Activated CD4-positive, alpha-beta T cell treated with anti-CD3 and anti-CD28 coated beads, Interleukin-2, amount 50 U/mL, for 1 hour (primary cell): ENCODE measurements at places on chromosomes 4 and X.
A peak's percentile ranks its signal among the peaks of the same experiment; 100 is the strongest.

DNA sequence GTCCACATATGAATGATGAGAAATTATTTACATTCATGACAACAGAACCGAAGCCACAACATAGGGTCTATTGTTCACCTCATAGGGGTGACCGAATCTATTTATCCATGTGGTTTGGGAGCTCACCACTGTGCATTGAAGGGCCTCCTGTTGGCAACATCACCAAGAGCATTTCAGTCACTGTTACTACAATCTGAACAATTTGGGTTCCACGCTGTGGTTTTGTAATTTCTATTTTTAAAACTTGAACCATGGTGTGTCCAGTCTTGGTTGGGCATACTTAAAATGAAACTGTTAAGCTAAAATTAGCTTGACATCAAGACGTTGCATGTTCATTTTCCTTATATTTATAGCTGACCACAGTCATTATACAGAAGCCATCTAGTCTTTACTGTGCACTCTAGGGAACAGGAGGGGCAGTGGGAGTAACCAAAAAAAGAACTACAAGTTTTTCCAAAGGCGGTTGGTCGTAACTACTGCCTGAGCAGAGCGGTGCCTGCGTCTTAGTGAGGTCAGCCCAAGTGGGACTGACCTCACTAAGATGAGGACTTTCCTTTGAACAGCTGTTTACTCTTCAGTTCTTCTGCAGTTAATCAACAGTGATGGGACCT lies 192.1 kb downstream of the SPRY1 start:
- no peak for DNase-seq

DNA sequence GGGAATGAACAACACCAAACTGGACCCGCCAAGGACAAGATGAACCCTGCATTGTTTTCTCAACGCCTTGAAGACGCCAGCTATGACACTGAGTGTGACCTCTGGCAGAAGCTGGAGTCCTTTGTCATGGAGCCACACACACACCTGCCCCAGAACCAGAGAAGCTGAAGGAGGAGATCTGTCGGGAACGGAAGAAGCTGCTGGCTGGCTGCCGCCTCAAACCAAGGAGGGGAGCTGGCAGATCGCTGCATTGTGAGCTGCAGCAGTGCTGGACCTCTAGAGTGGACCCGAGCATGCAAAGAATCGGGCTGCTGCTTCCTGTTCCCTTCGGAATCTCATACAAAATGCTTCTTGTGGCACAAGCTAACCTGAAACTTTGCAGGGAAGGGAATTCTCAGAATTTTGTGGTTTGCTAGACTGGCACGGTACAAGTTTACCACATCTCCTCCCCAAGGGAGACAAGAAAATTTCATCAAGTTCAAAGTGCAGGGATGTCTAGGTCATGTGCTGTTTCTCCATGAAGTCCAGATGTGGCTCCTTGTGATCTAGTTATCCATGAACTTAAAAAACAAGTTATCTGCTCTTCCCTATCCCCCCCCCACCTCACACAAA lies 23.4 kb upstream of the GLRB start:
- no peak for DNase-seq

GRCh38 chr4:62133977-62134376 lies 933.9 kb downstream of the ADGRL3 start:
- no peak for DNase-seq

DNA sequence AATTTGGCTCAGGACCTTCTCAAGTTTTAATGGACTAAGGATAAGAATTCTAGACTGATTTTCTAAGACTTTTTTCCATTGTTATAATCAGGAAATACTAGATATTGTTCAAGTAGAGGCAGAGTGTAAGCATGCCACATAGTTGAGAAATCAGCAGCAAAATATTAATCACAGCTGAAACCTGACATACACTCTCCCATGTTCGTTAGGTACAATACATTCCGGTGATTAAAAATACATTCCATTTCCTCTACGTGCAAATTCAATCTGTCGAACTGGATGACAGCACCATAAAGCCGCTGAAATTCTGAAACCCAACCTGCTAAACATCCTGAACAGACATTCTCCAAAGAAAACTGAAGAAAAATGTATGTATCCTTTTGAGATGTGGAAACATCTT lies 587.6 kb upstream of the DIPK2B start:
- no peak for DNase-seq

DNA sequence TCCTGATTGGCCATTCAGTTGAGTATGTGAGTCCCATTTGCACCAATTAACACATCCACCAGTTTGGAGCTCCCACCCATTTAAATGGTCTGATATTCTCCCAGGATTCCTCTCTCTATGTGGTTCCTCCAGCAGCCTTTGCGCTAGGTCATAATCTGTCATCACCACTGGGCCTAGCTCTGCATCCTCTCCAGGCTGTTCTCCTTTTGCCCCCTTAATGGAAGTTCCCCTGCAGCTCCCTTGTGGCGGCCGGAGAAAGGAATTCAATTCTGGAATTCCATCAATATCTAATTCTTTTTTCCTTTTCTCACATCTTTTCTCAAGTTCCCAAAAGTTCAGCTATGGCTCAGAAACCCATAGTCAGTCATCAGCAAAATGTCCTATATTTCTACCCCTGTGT lies 2184.4 kb upstream of the AGA start:
- no peak for DNase-seq

DNA sequence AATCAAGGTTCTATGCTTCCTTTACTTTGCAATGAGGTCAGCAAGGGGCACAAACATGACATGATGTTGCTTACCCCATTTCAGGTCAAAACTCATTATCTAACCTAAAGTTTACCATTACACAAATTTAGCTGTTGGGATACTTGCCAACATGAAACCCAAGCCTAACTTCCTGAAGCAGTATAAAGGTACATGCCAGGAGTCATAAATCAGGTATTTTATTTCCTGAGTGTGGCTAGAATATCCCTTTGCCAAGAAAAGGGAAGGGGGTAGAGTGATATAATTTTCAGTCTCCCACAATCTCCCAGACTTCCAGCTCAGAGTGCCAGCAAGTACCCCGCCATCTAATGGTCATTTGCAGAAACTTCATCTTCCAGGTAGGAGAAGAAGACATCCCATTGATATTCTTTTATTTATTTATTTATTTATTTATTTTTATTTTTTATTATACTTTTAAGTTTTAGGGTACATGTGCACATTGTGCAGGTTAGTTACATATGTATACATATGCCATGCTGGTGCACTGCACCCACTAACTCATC lies 136.6 kb downstream of the NEXMIF start:
- no peak for DNase-seq

GRCh38 chrX:39012621-39013111 lies 211.4 kb downstream of the MID1IP1 start:
- DNase-seq: no peak

- DNase-seq: no peak
These were observed 24.2 kb downstream of the ERVMER34-1 start for GRCh38 chr4:52726826-52727580.

DNA sequence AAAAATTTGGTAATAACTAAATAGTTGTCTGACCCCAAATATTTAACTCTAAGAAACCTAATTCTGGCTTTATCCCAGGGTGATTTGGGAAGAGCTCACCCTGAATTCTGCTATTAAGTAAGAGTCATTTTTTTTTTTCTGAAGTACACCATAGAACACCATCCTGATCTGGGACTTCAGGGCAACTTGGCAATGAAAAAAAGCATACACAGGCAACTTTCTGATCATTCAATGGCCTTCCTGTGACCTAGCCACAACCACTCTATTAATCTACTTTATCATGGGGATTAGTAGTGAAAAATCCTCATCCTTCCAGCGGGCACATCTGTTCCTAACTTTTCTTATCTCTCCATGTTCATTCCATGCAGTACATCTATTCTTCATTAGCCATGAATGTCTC lies 333.2 kb upstream of the MAD2L1 start:
- DNase-seq: no peak

GRCh38 chrX:80765220-80765625 lies 44.5 kb downstream of the BRWD3 start:
- no peak for DNase-seq

DNA sequence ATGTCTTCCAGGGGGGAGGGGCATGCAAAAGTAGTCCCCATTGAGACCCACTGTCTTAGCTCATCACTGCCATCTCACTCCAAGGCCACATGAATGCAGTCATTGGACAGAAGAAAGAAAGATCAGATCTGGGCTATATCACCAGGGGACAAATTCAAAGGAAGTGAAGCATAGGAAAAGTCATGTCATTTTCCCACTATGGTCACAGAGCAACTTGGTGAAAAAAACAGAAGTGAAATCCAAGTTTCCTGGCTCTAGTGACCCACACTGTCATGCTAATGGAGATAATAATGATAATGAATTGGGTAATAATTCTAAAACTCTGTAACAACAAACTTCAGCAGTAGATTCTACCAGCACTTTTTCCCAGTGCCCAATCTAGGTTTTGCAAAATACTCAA lies 9.9 kb downstream of the LHFPL1 start:
- DNase-seq: no peak

DNA sequence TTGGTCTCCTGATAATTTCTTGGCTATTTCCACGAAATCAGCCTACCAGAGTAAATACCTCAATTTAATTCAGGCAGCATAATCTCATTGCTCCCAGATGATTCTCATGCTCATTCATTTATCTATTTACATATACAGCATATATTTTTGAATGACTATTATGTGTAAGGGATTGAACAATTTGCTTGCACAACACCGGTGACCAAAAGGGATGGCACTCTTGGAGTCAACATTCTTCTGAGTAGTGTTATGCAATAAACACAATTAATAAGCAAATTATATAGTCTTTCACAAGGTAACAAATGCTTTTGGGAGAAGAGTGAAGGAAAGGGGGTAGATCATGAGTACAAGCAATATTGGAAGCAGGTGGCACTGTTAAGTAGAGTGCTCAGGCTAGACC lies 1015.3 kb downstream of the ARAP2 start:
- DNase-seq: no peak

GRCh38 chrX:110394651-110395050 lies 36.0 kb downstream of the RTL9 start:
- no peak for DNase-seq

DNA sequence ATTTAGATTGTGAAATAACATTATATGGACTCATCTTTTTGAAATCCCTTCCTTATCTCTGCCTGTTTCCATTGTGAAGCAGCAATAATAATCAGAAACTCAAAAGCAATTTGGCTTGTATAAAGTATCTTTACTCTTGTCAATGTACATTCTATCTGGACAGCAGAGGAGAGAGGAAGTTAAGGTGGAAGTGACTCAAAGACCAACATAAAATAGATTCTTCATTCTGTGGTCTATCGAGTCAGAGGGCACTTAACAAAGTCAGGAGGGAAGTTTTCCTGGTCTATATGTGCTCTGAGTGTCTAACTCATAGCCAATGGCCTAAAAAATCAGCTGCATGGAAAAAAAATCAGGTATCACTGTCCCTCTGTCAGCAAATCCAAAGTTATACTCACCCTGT lies 155.5 kb downstream of the EMCN start:
- DNase-seq: no peak

- DNase-seq: no peak
These were observed 529.9 kb downstream of the MID1IP1 start for GRCh38 chrX:39331082-39331704.

GRCh38 chr4:123034023-123034422 lies 111.6 kb upstream of the NUDT6 start:
- no peak for DNase-seq

GRCh38 chr4:188976644-188977115 lies 837.4 kb downstream of the TRIML1 start:
- no peak for DNase-seq

GRCh38 chr4:41142376-41143310 lies 71.7 kb downstream of the APBB2 start:
- DNase-seq: no peak

GRCh38 chr4:153212736-153213135 lies 8.5 kb downstream of the TRIM2 start:
- DNase-seq: no peak

DNA sequence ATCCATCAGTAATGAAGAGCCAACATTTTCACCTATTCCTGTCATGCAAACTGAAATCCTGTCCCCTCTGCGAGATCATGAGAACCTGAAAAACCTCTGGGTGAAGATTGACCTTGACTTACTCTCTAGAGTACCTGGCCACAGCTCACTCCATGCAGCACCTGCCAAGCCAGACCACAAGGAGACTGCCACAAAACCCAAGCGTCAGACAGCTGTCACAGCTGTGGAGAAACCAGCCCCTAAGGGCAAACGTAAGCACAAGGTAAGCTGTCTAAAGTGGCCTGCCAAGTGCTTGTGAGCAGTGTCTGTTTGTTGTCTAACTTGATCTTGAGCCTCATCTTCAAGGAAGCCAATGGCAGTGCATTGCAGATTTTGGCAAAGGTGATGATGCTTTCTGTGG lies 455.9 kb downstream of the AFF2 start:
- DNase-seq: no peak

- no peak for DNase-seq
These were observed 251 bp downstream of the KIAA0232 start for GRCh38 chr4:6782846-6783110.

GRCh38 chrX:48696909-48697727 lies 584 bp downstream of the SUV39H1 start:
- DNase-seq: no peak

- no peak for DNase-seq
These were observed 36.8 kb upstream of the CASK start for GRCh38 chrX:41960142-41960541.

GRCh38 chr4:103496800-103497199 lies 223.0 kb downstream of the TACR3 start:
- DNase-seq: no peak

DNA sequence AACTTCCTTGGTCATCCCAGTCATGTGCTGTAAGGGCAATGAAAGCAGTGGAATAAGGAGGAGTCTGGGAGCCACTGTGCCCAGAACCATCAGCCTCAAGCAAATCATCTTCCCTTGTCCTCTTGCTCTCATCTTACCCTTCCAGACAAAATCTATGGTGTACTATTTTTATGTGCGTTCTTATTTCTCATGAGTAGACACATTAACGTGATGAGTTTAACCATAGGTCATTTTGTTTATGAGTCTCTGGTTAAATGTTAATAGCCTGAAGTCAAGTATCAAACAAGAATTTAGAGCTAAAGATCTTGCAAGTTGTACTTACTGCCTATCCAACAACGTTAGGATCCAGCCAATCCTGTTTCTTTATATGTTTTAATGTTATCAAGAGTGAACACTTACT lies 495.3 kb downstream of the SPRY1 start:
- DNase-seq: no peak

GRCh38 chrX:120560405-120560841 lies 339 bp downstream of the CUL4B start:
- peak; percentile 24 for DNase-seq

- peak; percentile 12 for DNase-seq
These were observed at the start of gene GPC3 for GRCh38 chrX:133985164-133985966. Gene GPC3 (minus strand): TSS chrX:133985594.

- DNase-seq: no peak
These were observed at the start of gene XAGE3 for GRCh38 chrX:52867610-52868348. Gene XAGE3 (minus strand): TSS chrX:52868083. CDS start chrX:52867133, 950 bp downstream.

- DNase-seq: no peak
These were observed 961.7 kb downstream of the RPA4 start for GRCh38 chrX:97845451-97845850.

- DNase-seq: no peak
These were observed 2.3 kb downstream of the ATP2B3 start for GRCh38 chrX:153519569-153520286.
